ENCODE measurements at places on chromosomes 7 and 10. TPM values are rescaled to one million over a fixed set of nuclear protein-coding genes. Genes with fewer than 3 reads are reported as not detected.

DNA sequence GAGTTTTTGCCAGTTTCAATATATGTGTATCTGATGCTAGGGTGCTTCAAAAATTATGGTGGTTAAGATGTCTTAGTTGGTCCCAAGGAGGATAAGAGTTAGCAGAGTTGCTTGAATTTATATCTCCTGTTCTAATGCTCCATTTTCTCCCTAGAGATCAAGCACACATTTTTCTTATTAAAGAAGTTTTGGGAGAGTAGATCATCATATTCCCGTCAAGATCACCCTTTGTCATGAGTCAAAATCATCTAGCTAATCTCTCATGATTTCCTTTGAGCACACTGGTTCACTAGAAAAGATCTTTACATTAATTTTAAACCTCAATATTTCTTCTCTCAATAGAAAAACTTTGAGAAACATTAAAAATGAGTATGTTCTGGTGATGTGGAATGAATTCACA lies 429.9 kb upstream of the SEMA3A start:
- DNase-seq: no peak

GRCh38 chr7:84060760-84061261 lies 133.8 kb downstream of the SEMA3A start:
- no peak for DNase-seq

DNA sequence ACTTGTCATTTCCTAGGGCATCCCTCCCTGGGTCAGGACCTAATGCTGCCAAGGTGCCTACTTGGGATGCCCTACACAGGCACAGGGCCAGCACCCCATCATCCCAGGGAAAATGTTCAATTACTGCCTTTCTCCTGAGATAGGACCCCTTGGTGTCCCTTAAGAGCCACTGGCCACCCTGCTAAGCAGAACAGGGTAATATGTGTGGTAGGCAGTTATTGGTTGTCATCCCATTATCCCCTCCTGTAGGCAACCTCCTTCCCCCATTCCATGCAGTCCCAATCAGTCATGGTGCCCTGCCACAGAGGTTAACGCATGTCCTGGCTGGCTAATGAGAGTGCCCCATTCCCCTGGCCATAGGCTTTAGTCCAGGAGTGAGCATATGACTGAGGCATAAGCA lies 53.2 kb downstream of the PRLHR start:
- peak; percentile 87 for DNase-seq

DNA sequence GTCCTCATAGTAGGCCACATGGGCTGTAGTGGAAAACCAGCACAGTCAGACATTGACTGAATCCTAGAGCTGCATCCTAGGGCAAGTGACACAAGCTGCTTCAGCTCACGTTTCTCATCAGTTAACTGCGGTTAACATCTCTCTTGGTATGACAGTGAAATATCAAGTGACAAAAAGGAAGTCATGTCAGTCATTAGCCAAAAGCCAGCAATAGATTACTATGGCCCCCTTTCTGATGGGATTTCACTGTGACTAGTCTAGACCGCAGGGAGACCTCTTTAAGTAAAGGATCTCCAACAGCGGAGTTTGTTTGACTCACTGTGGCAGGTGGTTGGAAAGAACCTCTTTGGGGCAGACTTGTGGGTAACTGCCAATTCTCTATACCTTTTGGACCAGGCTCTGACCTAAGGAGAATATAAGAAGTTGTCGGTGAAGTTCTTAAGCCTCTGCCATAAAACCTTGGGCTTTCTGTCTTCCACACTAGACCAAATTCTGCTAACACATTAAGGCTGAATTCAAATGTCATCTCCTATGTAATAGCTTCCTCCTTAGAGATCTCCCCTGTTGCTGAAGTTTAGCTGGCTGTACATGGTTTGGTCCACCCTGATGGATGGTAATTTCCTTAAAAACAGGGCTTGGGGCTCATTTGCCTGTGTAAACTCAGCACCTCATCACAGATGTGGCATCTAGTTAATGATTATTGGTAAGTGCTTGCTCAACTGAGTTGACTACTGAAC lies 115.3 kb downstream of the SGMS1 start:
- no peak for DNase-seq

Gene PNLIP
- not detected for total RNA-seq

Gene CCDC172
- not detected for total RNA-seq

Gene CDHR3
- 41.1 TPM for total RNA-seq

All from esophagus muscularis mucosa (tissue), 4 donors.